HCEC 1CT (cell line): ENCODE measurements at places on chromosomes 6 and 20.

DNA sequence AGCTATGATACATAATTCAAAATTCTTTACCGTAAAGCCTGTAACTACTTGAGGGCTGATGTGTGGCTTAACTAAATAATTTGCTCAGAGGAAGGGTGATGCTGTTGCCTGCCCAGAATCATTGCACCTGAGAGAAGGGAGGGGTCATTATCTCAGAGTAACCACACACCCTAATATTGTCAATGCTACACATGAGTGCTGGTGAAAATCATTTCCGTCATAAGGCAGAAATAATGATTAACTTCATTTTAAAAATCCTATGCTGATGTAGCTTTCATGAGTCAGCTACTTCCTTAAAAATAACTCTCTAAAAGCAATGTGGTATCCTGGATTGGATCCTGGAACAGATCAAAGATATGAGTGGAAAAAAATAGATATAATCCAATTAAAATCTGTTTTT lies 146.4 kb upstream of the FAM83B start:
- no peak for DNase-seq

DNA sequence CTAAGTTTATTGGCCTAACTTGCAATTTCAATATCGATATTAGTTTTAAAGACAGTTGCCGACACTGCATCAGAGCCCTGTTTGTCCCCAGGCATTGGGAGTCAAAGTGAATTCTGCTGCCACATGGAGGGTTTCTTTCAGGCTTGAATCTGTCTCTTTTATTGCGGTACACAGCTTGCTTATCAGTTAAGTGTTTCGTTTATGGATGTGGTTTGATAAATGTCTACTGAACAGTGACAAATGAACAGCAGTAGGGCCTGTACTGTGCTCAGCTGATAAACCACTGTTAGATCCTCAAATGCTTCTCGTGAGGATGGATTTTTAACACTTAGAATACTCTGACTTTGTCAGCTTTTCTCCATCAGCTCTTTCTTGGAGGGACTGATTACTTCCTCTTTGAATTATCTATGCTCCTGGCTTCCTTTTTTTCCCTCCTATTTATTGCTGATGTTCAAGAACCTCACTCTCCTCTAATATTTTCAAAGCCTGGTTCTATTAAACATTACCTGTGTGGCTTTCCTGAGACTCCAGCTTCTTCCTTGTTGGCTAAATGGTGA lies 240.8 kb downstream of the PLCB1 start:
- DNase-seq: no peak

DNA sequence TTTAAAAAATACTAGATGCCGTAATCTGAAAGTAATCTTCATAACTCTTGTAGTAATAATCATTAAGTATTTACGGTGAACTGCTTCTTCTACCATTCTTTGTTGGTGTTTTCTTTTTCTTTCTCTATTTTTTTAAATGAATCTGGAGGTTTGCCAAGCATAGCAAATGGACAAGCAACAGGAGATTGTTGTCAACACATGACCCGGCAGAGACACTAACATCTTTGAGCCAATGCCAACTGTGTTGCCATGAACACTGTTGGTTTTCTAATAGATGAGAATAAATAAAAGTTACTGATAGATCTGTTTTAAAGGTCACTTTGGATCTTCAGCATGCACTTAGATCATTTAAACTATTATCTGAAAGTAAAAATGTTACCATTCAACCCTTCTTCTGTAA lies 523.6 kb upstream of the EYS start:
- DNase-seq: no peak

DNA sequence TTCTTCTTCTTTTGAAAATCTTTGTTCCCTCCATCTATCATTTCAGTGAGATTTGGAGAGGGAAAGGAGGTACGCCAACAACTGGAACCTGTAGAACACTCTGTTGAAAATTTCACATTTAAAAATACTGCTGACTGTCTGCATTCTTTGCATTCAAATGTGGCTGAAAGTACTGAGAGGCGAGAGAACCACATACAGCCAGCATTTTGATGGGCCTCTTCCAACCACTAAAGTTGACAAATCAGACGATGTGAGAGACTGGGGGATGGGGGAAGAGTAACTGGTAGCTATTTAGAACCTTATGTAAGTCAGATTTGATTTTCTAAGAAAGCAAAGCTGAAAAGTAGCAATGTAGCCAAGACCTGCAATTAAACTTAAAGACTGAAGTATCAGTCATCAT lies 77.5 kb downstream of the FKBP5 start:
- DNase-seq: no peak

DNA sequence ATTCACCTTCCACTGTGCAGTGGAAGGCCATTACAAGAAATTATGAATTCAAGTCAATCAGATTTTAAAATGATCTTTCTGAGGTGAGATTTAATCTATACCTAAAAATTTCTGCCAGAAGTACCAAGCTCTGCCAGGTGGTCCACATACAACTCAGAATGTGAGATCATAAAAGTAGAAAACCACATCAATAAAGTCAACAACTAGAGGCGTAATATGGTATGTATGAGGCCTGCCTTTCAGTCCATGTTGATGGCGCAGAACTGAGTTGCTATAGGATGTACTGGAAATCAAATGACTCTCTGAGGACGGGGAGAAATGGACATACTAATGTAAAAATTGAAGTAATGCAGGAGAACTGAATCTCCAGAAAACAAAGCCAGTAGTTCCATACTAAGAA lies 163.8 kb upstream of the FBXL4 start:
- DNase-seq: no peak

GRCh38 chr6:102015431-102015830 lies 621.9 kb downstream of the GRIK2 start:
- no peak for DNase-seq

GRCh38 chr6:1724124-1724523 lies 114.4 kb downstream of the FOXC1 start:
- DNase-seq: no peak

DNA sequence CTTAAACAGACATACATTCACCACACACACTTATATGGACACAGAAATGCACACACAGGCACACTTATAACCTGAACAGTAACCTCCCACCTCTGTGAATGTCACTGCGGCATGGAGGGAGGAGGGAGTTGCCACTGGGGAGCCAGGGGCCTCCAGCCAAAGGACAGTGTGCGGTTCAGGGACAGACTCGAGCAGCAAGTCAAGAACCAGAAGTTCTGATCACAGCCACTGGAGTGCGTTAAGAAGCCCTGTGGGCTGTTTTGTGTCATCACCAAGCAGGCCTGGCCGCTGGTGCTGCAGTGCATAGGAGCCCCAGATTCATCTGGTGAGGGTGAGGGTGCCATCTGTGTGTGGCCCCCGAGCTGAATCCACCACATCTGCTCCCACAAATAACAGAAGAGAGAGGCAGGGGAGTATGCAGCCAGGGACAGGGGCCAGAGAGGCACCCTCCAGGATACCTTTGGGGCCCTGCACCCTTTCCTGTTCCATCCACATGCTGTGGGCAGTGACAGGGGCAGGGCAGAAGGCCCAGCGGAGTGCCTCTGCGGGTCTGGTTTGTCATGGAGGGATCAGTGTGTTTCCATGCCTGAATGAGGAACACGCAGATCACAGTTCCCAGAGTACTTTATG lies 20.3 kb downstream of the SYNDIG1 start:
- no peak for DNase-seq

DNA sequence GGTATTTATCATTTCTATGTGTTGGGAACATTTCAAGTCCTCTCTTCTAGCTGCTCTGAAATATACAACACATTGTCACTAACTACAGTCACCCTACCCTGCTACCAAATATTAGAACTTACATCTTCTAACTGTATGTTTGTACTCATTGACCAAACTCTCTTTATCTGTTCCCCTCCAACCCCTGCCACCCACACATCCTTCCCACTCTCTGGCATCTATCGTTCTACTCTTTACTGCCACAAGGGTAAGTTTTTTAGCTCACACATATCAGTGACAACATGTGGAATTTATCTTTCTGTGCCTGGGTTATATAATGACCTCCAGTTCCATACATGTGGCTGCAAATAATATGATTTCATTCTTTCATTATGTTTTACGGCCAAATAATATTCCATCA lies 171.9 kb downstream of the GMDS start:
- DNase-seq: no peak

- DNase-seq: no peak
These were observed 836.0 kb downstream of the MAFB start for GRCh38 chr20:39853050-39853449.
